ENCODE measurements at places on chromosomes 6 and 20.

- DNase-seq, result no peak
Observed at GRCh38 chr20:63819224-63819921, 11.7 kb downstream of the ZBTB46 start.

GRCh38 chr20:60558486-60558885 lies 600.3 kb downstream of the CDH26 start:
- no peak for DNase-seq

DNA sequence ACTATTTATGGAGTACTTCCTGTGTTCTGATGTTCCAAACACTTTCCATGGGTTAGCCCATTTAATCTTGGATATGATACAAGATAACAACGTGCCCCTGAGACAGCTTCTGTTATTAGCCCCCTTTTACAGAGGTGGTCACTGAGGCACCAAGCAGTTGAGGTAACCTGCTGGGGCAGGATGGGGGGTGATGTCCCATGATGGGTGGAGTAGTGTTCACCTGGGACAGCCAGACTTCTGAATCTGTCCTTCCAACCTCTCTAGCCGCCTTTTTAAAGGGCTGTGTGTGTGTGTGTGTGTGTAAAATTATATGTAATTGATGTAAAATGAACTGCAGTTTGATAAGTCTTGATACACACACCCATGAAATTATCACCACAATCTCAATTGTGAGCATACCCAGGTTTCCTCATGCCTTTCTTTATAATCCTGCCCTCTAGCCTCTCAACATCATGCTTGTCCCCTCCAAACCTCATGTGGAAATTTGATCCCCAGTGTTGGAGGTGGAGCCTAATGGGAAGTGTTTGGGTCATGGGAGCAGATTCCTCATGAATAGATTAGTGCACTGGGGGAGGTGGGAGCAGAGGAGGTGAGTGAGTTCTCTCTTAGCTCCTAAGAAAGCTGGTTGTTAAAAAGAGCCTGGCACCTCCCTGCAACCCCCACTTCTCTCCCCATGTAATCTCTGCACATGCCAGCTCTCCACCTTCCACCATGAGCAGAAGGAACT lies 39.2 kb downstream of the PLAGL2 start:
- no peak for DNase-seq

DNA sequence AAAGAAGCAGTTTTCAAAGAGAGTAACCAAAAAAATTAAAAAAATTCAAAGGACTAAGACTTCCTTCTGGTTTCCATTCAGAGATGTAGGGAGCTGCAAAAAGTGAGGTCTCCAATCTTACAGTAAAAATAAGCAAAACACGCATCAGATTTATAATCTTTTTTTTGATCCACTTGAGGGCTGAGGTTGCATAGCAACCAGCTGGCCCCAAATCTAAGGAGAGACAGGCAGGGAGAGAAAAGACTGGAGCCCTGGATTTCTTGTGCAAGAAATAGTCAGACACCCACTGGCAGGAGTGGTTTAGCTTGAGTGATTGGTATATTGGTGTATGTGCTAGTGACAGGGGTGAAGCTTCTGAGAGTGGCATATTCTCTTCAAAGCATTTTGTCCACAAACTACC lies 135.9 kb upstream of the FUT9 start:
- DNase-seq, result no peak

DNA sequence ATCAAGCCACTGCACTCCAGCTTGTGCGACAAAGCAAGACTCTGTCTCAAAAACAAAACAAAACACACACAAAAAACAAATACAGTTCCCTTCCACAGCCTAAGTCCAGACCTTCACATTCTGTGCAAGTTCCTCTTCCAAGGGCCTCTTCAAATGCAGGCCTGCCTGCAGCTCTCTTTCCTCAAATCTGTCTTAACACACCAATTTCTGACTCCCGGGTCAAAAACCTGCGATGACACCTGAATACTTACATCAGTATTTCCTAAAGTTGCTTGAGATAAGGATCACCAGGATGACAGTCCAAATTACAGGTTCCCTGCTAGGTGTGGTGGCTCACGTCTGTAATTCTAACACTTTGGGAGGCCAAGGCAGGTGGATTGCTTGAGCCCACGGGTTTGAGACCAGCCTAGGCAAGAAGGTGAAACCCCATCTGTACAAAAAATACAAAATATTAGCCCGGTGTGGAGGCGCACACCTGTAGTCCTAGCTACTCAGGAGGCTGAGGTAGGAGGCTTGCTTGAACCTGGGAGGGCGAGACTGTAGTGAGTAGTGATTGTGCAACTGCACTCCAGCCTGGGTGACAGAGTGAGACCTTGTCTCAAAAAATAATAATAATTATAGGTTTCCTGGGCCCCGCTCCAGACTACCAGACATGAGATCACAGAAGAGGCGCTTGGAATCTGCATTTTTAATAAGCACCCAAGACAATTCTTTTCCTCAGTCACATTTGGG lies 8.8 kb upstream of the PARD6B start:
- DNase-seq, result no peak

- DNase-seq, result no peak
Observed at GRCh38 chr20:48220033-48220633, 434.9 kb upstream of the SULF2 start.

GRCh38 chr6:156269751-156270369 lies 507.3 kb upstream of the ARID1B start:
- peak; percentile 1 for DNase-seq

- no peak for DNase-seq
Observed at GRCh38 chr6:53014063-53014462, 19.0 kb upstream of the GSTA4 start.

GRCh38 chr6:133202610-133203343 lies 38.4 kb upstream of the EYA4 start:
- DNase-seq, result no peak

DNA sequence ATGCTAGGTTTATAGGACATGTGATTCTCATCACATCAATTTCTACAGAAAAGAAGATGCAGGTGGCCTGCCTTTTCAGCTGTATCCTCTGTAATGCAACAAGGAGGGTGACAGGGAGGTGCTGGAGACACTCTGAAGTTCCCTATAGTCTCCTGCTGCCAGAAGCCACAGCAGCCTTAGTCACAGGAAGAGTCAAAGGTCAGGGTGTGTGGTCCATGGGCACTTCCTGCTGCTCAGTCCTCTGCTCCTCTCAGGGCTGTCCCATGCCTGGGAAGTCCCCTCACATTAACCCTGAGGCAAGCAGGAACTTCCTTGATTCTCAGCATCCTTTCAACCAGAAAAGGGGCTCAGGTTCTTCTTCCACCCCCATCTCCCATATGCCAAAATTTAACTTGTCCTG lies 144.8 kb upstream of the FOXA2 start:
- DNase-seq, result no peak

DNA sequence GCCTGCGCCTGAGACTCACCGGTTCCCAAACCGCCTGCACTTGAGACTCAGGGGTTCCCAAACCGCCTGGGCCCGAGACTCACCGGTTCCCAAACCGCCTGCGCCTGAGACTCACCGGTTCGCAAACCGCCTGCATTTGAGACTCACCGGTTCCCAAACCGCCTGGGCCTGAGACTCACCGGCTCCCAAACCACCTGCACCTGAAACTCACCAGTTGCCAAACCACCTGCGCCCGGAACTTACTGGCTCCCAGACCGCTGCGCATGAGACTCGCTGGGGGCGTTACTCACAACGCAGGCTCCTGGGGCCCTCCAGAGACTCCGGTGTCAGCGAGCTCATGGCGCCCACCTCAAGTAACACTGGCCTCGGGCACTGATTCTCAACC lies 90.2 kb downstream of the DACT2 start:
- DNase-seq, result no peak

GRCh38 chr20:61014491-61014890 lies 237.6 kb upstream of the CDH4 start:
- no peak for DNase-seq

- DNase-seq, result no peak
Observed at GRCh38 chr20:1304710-1305515, 24.0 kb downstream of the SDCBP2 start.

All from central memory CD4-positive, alpha-beta T cell (primary cell).